ENCODE measurements at places on chromosomes 3 and 15.

- peak; percentile 60 for DNase-seq
Observed at GRCh38 chr15:82986442-82986780, 401 bp downstream of the RAMAC start.

DNA sequence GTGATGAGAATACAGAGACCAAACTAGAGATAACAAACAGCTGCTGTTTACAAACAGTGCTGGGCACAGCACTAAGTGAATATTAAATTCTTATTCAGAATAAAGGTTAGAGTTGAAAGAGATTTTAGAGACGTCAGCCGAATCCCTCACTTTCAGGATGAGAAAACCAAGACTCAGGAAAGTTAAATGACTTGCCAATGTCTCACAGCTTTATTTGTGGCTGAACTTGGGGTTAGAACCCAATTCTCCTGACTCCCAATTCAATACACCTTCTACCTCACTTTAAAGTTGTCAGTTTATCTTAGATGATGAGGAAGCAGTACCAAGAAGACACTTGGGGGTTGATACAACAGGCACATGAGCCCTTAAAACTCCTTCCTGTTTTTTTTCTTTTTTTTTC lies 180.9 kb downstream of the GAP43 start:
- no peak for DNase-seq

DNA sequence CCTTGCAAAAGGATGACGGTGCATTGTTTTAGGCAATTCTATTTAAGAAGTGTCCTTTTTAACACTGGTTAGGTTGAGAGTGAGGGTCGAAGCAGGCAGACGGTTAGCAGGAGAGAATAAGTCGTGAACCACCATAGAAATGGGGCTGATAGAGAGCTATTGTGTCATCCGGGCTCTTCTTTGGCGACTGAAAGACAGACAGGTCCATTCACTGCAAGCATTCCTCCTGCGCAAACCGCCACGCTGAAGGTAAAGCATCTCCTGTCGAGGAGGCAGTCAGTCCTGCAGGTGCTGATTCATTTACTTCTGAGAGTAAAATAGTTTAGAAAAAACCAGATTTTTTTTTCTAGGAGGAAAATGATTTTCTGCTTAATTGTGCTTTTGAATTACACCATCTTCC lies 1002.8 kb upstream of the NR2F2 start:
- DNase-seq, result no peak

GRCh38 chr15:69141286-69141701 lies 19.1 kb upstream of the GLCE start:
- DNase-seq, result no peak

All from activated CD8-positive, alpha-beta memory T cell treated with anti-CD3 and anti-CD28 coated beads, Interleukin-2, amount 10 ng/mL, durations not matched to agents 7 days and 5 days (primary cell).